ENCODE measurements at places on chromosomes 1 and 21.

DNA sequence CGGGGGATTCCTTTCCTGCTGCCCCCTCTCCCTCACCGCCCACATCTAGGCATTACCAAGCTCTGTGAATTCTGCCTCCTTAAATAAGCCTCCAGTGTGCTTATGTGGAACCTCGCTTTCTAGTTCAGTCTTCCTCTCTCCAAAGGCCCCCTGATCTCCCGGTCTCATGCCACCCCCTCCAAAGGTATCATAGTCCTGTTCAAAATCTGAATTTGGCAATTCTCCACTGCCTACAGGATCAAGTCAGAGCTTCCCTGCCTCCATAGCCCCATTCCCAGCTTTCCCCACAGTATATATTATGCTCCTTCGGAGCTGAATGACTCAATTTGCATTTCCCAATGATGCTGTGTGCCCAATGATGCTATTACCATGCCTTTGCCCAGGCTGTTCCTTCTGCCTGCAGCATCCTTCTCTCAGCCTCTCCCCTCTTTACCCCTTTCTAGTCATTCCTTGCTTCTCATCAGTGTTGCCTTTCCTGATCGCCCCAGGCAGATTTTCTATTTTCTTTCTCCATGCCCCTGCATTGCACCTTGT is 1.7 kb downstream of the AZIN2 start:
- no peak for DNase-seq

DNA sequence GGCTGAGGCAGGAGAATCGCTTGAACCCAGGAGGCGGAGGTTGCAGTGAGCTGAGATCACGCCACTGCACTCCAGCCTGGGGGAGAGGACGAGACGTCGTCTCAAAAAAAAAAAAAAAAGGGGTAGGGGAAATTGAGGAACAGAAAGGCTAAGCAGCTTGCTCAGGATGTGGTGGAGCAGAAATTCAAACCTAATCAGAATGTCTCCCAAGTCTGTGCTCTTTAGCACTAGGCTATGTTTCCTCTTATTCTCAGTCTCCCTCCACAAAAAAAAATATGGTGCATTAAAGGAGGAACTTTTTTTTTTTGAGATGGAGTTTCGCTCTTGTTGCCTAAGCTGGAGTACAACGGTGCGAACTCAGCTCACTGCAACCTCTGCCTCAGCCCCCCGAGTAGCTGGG is 114.2 kb downstream of the SLC16A1 start:
- DNase-seq: no peak

DNA sequence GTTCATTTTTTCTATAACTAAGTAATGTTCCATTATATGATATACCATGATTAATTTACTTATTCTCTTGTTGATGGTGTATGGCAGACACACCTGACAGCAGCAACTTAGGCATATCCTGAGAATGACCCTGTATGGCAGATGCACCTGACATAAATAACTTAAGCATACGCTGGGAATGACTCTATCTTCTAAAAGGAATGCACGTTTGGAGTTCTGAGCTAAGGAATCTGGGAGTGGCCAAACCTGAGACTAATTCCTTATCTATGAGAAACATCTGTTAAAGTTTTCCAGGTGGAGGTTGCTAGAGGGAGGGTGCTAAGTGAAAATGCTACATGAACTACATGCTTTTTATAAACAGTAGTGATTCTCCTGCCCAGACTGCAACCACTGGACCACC is 96.7 kb upstream of the RGS18 start:
- DNase-seq: no peak

- DNase-seq: no peak
These were observed 7.2 kb upstream of the SLC44A3 start for GRCh38 chr1:94812985-94813384.

Measured in fibroblast of skin of left biceps (primary cell).